ENCODE measurements at places on chromosomes 7 and 10.

DNA sequence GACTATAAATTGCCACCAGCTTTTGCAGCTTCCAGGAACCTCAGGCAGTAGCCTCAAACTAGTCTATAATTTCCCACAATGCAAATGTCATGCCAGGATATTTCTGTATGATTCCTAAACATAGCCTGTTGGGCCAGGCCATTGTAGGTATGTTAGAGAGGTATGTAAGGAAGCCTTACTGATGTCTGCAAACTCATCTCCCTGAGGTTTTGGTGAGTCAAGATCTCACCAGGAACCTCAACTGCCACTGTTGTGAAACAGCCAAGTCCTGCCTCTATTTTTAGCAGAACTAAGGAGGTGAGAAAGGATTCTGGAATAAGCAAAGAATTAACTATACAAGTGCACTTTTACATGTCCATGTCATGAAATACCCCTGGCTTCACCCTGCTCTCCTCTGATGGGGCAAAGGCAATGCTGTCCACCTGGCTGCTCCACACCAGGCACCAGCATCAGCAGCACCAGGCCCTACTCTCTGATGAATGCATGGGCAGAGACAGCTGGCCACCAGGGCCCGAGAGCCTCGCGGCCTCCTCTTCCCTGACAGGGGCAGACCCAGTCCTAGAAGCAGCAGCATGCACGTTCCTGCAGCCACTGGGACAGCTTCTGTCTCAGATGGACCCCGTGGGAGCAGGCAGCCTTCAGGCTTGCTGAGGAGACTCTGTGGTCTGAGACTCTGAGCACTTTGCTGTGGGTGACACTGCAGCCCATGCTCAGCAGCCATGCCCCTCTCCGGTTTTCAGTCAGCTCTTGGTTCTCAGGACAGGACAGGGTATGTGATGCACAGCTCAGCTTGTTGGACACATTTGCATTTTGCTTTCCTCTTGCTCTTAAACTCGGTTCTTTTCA lies 147.3 kb downstream of the ZMYND11 start:
- no peak for DNase-seq

GRCh38 chr10:122658356-122659049 lies 41.1 kb downstream of the C10orf120 start:
- no peak for DNase-seq

- no peak for DNase-seq
Measured at GRCh38 chr7:816751-817671, 15.3 kb upstream of the SUN1 start.

DNA sequence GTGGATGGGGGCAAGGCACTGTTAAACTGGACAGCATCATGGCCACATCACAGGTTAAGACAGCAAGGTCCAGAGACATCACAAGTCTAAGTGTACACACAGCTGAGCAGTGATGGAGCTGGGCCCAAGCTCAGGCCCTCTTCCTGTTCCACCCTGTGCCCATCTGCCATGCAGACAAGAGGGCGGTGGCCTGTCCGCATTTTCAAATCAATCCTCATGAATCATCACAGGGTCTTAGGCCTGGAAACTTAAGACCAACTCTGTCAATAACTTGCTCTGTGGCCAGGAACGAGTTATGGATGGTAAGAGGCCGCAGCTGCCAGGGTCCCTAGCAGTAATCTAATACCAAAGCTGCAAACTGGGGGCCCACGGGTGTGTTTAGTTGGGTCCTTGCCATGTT lies 3.2 kb downstream of the C10orf105 start:
- DNase-seq: no peak

- DNase-seq: no peak
Measured at GRCh38 chr10:60666221-60666620, 112.1 kb upstream of the CDK1 start.

DNA sequence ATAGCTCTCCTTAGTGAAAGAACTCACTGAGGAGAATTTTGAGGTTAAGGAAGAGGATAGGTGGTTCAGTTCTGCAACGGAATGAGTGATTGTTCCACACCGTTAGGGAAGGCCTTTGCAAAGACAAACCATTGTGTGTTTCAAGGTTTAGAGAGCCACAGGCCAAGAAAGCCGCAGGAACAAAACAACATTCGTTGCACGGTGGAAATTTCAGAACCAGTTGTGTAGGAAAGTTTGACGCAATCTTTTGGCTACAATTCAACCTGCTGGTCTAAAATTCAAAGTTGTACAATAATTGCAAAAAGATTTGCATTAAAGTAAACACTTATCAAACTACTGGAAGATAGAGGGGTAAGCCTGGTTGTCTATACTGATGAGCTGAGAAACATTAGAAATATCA lies 91.4 kb downstream of the FAM107B start:
- DNase-seq: no peak

DNA sequence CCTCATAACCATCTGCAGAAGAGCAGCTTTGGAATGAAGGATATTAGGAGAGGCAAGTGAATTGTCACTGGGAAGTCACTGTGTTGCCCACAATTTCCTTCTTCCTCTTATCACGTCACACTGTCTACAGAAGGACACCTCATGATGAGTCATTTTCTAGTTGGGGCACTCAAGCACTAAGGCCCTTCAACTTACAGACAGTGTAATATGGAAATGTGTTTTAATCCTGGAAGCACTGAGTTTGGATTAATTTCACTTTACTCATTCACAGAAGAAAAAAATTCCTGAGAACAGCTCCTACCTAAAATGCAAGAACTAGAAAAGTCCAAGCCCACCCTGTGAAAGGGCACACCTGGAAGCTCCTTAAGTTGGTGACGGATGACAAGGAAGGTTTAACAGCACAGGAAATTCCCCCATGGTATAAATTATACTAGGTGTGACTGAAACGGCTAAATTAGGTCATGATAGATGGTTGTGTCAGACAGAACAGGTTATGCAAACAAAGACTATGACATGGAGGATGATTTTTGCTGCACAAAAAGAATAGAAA lies 56.6 kb downstream of the PARD3 start:
- no peak for DNase-seq

- peak; percentile 79 for DNase-seq
Measured at GRCh38 chr7:27196287-27196767, 3.6 kb downstream of the HOXA13 start.

- DNase-seq: no peak
Measured at GRCh38 chr7:139543801-139544603, 20.5 kb downstream of the CLEC2L start.

GRCh38 chr7:135447748-135448147 lies 62.2 kb downstream of the CNOT4 start:
- no peak for DNase-seq

DNA sequence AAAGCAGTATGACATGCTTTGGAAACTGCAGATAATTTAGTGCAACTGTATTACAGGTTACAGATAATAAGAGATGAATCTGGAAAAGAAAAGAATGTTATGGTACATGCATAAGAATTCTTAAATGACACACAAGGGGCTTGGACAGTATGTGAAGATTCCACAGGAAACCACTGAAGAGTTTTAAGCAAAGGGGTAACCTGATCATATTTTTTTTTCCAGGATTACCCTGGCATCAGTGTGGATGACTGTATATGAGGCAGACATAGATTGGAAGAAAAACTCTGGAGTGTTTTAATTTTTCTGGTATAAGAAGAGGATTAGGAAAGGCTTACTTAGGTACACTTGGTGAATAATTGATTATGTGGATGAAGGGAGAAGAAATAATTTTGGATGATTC lies 8.1 kb downstream of the TFPI2 start:
- no peak for DNase-seq

Measured in right renal pelvis (tissue), 4 donors.